RWPE2 (cell line): ENCODE measurements at places on chromosomes 11 and 22.
A peak's percentile ranks its signal among the peaks of the same experiment; 100 is the strongest.

GRCh38 chr22:25759825-25760231 is 17.8 kb downstream of the MYO18B start:
- DNase-seq, result peak; percentile 80

- DNase-seq, result no peak
Measured at GRCh38 chr22:28955817-28956216, 72.4 kb downstream of the ZNRF3 start.

GRCh38 chr11:102843489-102843888 is at the start of gene MMP3:
Gene MMP3 (minus strand): TSS chr11:102843609. CDS start chr11:102843546, 63 bp downstream.
- no peak for DNase-seq

DNA sequence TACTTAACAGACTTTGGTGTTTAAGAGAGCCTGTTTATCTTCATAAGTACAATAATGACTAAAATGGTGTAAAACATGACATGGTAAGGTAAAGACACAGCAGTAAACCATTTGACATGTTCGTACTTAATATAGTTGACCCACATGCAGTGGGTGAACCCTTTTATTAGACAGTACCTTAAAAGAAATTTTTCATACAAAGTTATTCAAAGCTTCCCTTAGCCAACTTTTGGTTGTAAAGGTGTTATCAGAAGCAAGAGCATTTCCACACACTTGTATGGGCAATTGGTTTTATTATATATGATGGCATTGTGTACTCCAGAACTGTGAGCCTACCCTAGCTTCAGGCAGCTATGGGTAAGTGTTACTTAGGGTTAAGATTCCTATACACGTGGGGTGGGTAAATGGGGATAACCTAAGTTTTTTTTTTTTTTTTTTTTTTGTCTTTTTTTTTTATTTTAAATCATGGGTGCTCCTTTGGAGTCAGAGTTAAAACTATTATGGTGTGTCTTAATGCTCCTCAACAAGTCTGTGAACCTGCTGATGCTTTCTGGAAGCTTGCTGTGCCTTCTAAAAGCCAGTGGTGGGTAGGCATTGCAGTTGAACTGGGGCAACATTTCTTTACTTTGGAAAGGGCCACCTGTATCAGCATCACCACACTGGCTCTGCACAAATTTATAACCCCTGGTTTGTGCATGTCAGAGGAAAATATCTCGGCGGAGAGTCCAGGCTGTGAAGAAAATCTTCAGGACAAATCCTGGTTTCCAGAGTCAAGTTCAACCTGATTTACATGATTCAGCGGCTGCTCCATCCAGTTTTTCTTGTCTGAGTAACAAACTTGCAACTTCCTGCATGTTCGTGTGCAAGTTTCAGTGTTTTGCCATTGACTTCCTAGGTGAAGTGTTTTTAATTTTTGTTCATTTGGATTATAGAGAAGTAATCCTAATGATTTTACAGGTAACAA is 3.3 kb downstream of the PCF11 start:
- no peak for DNase-seq

- DNase-seq, result no peak
Measured at GRCh38 chr22:24417200-24417599, 10.2 kb upstream of the ADORA2A start.

DNA sequence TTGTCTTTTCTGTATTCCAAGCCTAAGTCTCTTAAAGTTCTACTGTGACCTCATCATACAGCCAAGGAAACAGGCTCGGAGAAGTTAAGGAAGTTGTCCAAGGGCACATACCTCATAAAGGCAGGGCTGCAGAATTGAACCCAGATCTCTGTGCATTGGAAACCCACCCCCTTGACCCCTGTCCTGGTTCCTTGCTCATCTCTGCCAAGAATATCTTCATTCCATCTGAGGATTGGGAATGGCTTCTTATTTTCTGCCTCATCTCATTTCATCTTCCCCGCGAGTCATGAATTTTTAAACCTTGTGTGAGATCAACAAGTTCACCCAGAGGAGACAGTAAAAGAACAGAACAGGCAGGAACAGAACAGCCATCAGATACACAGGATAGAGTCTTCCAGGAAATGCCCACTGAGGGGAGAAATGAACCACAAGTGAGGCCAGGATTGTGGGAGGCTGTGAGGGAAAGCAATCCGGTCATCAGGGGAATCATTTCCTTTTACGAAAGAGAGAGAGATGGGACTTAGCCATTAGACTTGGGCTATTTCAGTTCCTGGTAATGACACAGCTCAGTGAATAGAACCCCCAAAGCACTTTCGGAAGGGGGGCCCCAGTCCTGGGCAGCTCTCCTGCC is 34.4 kb upstream of the LRRC10B start:
- no peak for DNase-seq

GRCh38 chr11:134661660-134662059 is 249.6 kb upstream of the B3GAT1 start:
- no peak for DNase-seq

GRCh38 chr22:19776433-19777031 is 16.0 kb downstream of the TBX1 start:
- peak; percentile 36 for DNase-seq

GRCh38 chr22:45200860-45201511 is 37.3 kb downstream of the NUP50 start:
- no peak for DNase-seq

- no peak for DNase-seq
Measured at GRCh38 chr11:122150216-122151124, 34.5 kb upstream of the BLID start.

DNA sequence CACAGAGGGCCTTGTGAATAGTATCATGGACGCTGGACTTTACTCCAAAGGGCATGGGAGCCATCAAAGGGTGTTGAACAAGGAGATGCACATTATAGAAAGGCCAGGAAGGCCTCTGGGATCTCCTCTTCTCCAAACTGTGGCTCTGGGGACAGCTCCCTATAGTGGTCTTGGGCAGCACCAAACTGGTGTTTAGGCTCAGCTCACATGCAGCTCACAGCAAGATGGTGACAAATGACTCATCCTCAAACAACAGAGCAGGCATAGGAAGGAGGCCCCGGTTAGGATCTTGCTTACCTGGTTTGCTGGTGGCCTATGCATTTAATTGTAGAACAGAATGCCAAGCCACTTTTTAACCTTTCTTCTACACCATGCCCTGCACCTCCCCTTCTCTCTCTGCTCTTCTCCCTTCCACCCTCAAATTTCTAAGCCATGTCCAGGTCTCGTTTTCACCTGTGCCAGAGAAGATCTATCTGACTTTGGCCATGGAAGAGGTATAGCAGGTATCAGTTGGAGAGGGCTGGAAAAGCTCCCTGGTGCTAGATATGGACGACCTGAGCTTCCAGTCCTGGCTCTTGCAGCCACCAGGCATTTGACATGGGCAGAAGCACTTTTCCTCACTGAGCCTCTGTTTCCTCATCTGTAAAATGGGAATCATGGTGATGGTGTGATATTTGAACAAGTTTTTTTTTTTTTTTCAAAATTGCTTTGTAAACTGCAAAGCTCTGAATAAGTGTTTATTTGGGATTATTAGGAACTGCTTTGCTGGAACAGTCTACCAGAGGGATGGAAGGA is 14.4 kb upstream of the EHF start:
- DNase-seq, result no peak

DNA sequence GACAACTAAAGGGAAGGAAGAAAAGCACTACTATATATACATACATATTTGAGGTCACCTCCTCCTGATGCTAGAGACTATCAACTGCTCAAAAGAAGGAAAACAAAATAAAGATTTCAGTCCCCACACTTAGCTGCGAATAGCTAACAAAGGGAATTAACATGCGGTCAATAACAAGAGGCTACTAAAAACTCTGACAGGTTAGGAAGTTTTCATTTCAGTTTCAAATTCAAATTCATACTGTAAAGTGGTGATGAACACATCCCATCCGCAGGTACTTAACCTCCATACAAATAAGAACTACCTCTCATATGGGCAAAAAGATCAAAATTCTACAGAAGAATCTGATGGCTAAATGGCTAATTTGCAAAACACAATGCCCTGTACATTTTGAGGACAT is 2.6 kb downstream of the NAP1L4 start:
- DNase-seq, result no peak

DNA sequence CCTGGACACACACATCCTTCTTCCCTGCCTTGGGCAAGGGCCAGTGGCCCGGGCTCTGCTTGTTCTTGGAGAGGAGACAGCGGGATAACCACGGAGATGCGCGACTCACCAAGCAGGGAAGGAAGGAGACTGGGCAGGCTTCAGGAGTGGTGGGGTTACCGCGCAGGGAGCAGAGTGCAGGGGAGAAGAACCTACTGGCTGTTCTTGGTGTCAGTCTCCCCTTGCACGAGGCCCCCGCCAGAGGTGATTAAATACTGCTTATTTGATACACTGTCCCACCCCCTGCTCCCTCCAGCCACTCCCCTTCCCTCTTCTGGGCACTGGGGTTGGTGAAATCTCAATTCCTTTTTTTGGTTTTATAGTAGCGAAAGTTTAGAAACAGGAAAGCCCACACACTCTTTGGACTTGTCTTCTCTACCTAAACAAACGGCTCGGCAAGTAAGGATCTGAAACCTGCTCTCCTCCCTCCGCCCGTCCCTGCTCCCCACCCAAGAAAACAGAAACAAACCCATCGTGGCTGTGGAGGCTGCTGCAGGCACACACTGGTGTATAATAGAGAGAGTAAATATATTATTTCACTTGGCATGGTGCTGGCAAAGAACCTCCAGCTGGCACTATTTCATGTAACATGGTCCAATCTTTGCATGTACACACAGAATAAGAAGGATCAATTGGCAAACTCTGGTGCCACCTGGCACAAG is 10.8 kb downstream of the LARGE2 start:
- no peak for DNase-seq

DNA sequence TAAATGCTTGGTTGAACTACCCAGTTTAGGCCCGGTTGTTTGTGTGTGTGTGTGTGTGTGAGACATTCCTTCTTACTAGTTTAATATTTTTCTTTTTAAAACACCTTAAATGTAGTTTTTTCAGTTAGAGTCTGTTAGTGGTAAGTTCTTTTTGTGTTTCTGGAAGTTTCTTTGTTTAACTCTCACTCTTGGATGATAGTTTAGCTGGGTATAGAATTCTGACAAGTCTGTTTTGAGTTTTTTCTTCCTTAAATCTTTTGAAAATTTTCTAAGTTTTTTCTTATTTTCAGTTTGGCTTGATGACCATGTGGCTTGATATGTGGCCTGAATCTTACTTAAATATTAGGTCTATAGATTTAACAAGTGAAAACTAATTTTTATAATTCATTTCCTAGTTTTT is 60.1 kb downstream of the PDE3B start:
- DNase-seq, result no peak

GRCh38 chr11:1116104-1116503 is 41.4 kb downstream of the MUC2 start:
- peak; percentile 19 for DNase-seq

DNA sequence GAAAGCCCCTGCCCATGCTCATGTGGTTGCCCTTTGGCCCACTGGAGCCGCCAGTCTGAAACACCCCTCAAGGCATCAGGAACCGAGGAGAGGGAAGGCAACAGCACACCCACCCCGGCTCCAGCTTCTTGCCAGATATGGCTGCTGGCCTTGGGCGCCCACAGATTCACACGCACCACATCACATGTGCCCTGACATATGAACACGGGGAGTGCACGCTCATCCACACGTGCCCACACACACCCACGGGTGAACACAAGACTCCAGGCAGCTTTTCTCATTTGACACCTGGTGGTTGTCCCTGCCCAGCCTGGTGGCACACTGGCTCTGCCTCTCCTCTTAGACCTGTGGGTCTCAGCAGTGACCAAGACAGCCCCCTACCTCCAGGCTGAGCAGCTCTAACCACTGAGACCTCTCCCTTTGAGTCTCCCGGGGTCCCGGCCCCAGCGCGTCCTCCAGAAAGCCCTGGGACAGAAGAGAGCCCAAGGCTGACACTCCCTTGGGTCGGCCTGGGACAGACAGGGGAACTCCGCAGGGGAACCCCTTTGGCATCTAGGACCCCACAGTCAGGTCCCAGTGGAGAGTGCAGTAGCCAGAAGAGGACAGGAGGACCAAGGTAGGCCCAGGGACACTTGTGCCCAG is 2.7 kb upstream of the MAPK12 start:
- DNase-seq, result no peak

GRCh38 chr11:113048820-113049768 is 87.9 kb downstream of the NCAM1 start:
- DNase-seq, result no peak

GRCh38 chr11:120945042-120945441 is 78.9 kb upstream of the TBCEL start:
- no peak for DNase-seq

DNA sequence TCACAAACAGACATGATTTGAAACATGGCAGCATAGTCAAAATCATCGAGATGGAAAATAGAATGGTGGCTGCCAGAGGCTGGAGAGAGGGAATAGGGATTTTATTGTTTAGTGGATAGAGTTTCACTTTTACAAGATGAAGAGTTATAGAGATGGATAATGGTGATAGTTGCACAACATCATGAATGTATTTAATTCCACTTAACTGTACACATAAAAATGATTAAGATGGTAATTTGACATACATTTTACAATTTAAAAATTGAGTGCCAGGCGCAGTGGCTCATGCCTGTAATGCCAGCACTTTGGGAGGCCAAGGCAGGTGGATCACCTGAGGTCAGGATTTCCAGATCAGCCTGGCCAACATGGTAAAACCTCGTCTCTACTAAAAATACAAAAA is 21.2 kb downstream of the TTC28 start:
- no peak for DNase-seq

GRCh38 chr11:81092522-81092921 is 1641.1 kb downstream of the FAM181B start:
- DNase-seq, result no peak

DNA sequence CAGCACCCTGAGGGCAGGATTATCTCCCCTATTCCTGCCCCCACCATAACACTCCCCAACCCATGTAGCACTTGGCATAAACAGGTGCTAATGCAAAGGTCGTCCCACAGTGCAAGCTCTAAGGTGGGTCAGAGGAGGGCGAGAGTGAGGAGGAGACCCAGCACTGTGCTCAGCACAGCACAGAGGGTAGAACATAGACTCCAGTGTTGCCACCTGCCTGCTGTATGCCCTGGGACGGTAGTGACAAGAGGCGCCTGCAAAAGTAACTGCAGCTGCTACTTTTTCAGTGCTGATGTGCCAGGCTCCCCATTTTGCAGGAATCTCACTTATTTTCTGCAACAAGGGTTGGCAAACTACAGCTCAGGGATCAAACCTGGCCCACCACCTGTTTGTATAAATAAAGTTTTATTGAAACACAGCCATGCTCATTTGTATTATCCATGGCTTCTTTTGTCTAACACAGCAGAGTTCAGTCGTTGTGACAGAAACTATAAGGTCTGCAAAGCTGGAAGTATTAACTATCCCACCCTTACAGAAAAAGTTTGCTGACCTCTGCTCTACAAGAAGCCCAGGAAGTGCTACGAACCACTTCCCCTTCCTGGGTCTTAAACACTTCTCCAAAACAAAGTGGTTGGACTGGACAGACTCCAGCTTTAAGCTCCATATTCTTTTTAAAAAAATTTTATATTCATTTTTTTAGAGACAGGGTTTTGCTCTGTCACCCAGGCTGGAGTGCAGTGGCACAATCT is 16.9 kb upstream of the CDC42BPG start:
- DNase-seq, result no peak

- no peak for DNase-seq
Measured at GRCh38 chr22:35085621-35086020, 19.7 kb downstream of the ISX start.
